ENCODE measurements at places on chromosomes 6 and 20. TPM values are rescaled to one million over a fixed set of nuclear protein-coding genes. Genes with fewer than 3 reads are reported as not detected.

The PPP1R3G gene
- 2.0 TPM for total RNA-seq

The MOG gene
- total RNA-seq, result not detected

The PRDM1 gene
- 5.6 TPM for total RNA-seq

The MRAP2 gene
- 1.7 TPM for total RNA-seq

The ZSCAN23 gene
- not detected for total RNA-seq

The PRDM13 gene
- total RNA-seq, result 0.88 TPM

The CCDC28A gene
- total RNA-seq, result 11.8 TPM

The CEBPB gene
- total RNA-seq, result 345 TPM

The BTN1A1 gene
- total RNA-seq, result not detected

The PACSIN1 gene
- 0.05 TPM for total RNA-seq

Data from A549 treated with Mapracorat at 1 μM for 4 hours (cell line).